ENCODE measurements at places on chromosomes 16 and 17. TPM values are rescaled to one million over a fixed set of nuclear protein-coding genes. Genes with fewer than 3 reads are reported as not detected.

GRCh38 chr17:28950752-28951427 is 428 bp downstream of the PHF12 start:
- no peaks in the 10 kb centered on the region for H3K27me3 ChIP-seq
- DNase-seq, result no peak
- H3K4me1 ChIP-seq, result peaks cover 22% of the 10 kb centered on the region
- peaks cover 14% of the 10 kb centered on the region for H3K36me3 ChIP-seq
- H3K4me3 ChIP-seq, result peak overlapping the region; percentile 92
- peak overlapping the region; percentile 89 for H3K27ac ChIP-seq

DNA sequence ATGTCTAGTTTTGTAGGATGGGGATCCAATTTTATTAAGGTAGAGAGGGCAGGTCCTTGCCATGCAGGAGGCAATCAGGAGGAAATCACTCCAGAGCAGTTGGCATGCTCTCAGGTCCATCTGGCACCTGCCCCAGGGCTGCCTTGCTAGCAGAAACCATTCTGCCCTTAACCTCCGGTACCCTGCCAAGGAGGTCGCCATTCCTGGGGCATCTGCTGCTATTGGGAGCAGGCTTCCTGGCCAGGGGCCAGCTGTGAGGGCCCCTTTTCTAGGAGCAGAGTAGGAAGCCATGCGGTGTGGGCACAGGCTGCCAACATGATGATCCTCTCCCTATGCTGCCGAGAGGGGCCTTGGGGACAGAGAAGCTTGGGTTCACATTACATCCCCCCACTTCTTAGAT is 47.6 kb upstream of the MGAT5B start:
- DNase-seq, result no peak
- H3K27ac ChIP-seq, result no peak overlapping the region
- H3K4me3 ChIP-seq, result no peak overlapping the region
- no peaks in the 10 kb centered on the region for H3K36me3 ChIP-seq
- no peaks in the 10 kb centered on the region for H3K27me3 ChIP-seq

- H3K4me3 ChIP-seq, result no peak overlapping the region
- H3K27ac ChIP-seq, result no peak overlapping the region
- no peaks in the 10 kb centered on the region for H3K27me3 ChIP-seq
- H3K4me1 ChIP-seq, result no peaks in the 10 kb centered on the region
Observed at GRCh38 chr17:82930043-82930923, 90.5 kb upstream of the ZNF750 start.

GRCh38 chr17:82781894-82782274 is 30.0 kb downstream of the TBCD start:
- H3K4me3 ChIP-seq, result no peak overlapping the region
- peak; percentile 87 for DNase-seq
- H3K27me3 ChIP-seq, result no peaks in the 10 kb centered on the region
- peaks cover 5% of the 10 kb centered on the region for H3K4me1 ChIP-seq
- 0 out of 2 replicates have a peak overlapping the region, but pooled peaks have one; percentile 8 for H3K27ac ChIP-seq
- peaks cover 34% of the 10 kb centered on the region for H3K36me3 ChIP-seq

DNA sequence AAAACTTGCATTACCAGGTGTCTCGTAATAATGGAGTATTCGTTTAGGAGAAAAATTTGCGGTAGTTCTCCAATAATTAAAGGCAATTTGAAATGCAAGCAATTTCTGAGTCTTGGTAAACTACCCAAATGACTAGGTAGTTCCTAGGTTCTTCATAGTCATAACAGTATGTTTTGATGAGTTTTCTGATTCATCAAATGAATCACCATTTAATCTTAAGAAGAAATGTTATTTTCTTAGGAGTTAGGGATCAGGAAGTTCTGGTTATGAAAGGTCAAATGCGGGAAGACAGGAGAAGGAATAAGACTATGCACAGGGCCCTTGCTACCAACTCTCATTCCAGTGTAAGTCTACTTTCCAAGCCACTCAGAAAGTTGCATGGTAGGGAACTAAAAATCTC is 221.5 kb upstream of the SOX9 start:
- no peak overlapping the region for H3K4me3 ChIP-seq
- no peak for DNase-seq
- H3K27me3 ChIP-seq, result no peaks in the 10 kb centered on the region
- H3K36me3 ChIP-seq, result no peaks in the 10 kb centered on the region
- H3K27ac ChIP-seq, result no peak overlapping the region

DNA sequence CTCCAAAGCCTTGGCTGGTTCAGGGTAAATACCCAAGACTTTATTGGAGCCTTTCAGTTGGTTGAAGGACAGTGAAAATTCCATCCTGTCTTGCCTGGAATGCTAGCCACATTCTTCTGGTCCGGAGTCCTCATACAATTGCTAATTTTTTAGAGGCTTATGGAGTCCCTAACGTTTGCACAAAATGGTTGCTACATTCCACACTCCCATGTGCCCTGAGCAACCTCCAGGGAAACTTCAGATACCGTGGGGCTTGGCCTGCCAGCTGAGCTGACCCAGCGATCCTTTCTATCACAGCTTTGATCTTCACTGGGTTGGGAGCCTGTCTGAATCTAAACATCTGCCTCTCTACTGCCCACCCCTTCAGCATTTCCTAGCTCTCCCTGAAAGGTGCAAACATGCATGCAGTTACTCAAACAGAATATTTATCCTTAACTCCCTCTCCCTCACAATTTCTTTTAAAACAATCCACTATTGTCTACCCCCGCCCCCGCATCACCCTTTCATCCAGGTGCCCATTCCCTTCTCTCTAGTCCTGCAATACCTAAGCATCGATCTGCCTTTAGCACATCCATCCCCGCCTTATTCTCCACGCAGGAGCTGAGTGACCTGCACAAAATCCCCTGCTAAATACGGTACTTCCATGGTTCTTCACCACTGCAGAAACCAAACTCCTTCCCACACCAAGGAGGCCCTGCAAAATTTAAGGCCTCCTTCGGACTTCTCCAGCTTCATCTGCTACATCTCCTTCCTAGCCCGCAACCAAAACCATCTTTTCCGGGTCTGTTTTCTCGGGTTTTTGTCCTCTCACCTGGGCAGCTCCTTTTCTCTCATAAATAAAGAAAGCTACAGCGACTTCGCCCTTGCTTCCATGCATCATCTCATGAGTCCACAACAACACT is 810 bp upstream of the GAN start:
- H3K4me1 ChIP-seq, result peaks cover 36% of the 10 kb centered on the region
- H3K27me3 ChIP-seq, result peaks cover 4% of the 10 kb centered on the region
- H3K4me3 ChIP-seq, result peak overlapping the region; percentile 98

DNA sequence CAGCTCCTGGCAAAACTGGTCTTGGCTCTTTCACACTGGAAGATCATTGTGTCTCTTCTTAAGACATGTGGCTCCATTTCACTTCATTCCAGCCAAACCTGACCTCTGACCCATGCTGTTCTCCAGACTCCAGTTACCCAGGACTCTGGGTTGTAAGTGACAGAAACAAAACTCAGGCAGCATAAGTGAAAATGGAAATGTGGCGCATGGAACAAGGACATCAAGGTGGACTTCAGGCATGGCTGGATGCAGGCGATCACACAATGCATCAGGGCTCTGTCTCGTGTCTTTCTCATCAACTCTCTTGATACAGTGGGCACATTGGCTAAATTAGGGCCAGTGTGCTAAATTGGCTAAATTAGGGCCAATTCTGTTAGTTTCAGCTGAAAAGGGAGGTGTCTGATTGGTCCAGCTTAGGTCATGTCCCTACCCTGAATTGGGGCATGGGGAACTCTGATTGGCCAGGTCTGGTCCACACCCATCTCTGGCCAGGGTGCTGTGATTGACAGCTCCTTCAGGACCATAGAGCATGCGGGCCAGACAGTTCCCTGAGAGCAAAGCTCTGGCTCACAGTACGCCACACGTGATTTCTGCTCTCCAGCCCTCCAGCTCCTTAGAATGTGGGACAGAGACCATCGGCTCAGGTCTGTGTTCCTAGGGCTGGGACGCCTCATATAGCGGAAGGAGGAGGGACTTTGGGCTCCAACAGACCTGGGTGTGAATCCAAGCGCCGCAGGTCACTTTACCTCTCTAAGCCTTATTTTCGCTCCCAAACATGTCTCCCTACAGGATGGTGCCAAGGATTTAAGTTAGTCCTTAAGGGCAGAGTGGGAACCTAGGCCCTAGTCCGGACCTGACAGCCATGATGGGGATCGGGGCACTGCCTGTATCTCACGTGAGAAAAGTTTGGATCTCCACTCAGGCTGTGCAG is 17.5 kb downstream of the SOCS1 start:
- no peak overlapping the region for H3K4me3 ChIP-seq
- DNase-seq, result no peak
- peaks cover 5% of the 10 kb centered on the region for H3K4me1 ChIP-seq
- H3K36me3 ChIP-seq, result no peaks in the 10 kb centered on the region
- no peaks in the 10 kb centered on the region for H3K27me3 ChIP-seq

DNA sequence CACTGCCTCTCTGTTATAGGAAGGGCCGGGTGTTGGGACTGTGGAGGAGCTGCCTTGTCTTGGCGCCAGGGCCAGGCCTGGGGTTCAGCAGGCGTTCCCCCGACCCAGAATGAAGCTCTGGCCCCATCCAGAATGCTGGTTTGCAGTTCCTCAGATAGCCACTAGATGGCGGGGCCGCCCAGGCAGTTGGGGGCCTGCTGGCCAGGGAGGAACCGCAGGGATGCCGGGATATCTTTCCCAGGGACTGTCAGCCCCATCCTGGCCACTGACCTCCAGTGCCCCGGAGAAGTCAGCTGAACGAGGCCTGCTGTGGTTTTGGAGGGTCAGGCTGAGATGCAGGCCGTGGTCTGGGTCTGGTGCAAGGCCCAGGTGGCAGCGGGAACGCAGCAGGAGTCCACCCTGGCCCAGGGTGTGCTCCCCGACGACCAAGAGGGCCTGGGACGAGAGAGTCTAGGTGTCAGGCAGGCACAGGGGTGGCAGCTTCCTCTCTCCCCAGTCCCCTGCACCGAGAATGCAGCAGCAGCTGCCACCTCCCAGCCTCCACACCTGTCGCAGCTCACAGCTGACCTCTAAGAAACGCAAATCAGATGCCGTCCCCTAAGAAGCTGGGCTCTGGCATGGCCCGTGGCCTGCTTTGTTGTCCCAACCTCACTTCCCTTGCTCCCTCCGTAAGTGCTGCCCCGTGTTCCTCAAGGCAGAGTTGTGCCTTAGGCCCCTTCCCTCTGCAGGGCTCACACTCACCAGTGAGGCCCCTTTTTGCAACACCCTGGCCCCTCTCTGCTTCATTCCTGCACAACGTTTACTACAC is 51.2 kb downstream of the RMI2 start:
- H3K4me3 ChIP-seq, result no peak overlapping the region
- no peaks in the 10 kb centered on the region for H3K36me3 ChIP-seq
- peak overlapping the region; percentile 41 for H3K27ac ChIP-seq
- DNase-seq, result peak; percentile 93
- H3K27me3 ChIP-seq, result no peaks in the 10 kb centered on the region

DNA sequence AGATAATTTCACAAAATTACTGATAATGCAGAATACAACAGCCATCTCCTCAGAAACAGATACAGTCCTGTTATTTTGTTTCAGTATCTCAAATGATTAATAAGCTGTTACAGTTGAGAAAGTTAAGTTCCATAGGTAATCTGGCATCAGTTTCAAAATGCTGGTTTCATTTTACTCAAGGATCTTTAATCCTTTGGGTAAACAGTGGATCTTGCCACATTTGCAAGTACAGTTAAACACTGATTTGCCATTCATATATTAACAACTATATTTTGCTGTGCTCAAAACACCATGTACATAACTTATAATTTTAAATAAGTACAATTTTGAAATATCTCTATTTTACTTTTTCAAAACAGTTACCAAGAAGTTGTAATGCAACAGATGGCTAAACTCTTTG is 31.2 kb downstream of the RPGRIP1L start:
- H3K4me1 ChIP-seq, result 0 out of 2 replicates have a peak, but pooled peaks cover 3% of the 10 kb centered on the region
- no peak for DNase-seq
- no peaks in the 10 kb centered on the region for H3K27me3 ChIP-seq
- H3K36me3 ChIP-seq, result no peaks in the 10 kb centered on the region

GRCh38 chr17:59767176-59767575 is 59.7 kb downstream of the VMP1 start:
- H3K27me3 ChIP-seq, result no peaks in the 10 kb centered on the region
- DNase-seq, result no peak
- H3K4me3 ChIP-seq, result no peak overlapping the region
- peaks cover 7% of the 10 kb centered on the region for H3K4me1 ChIP-seq
- H3K27ac ChIP-seq, result no peak overlapping the region

DNA sequence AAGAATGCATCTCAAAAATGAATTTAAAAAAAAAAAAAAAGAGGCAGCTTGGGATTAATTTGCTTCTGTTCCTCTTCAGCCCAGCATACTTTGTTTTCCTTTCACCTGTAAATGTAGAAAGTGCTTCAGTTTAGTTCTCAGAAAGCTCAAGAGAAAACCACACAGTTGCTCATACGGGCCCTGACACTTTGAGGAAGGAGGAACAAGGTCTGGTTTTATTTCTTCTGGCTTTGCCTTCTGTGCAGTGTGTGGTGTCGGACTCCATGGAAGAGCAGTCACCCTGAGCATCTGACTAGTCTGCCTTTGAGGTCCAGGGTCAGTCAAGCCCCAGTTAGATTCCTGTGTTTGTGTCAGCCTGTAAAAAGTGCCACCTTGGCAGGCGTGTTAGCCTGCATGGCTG is 27.6 kb downstream of the NMT1 start:
- 0 out of 2 replicates have a peak overlapping the region, but pooled peaks have one; percentile 29 for H3K27ac ChIP-seq
- peaks cover 7% of the 10 kb centered on the region for H3K4me1 ChIP-seq
- H3K4me3 ChIP-seq, result no peak overlapping the region
- H3K36me3 ChIP-seq, result peaks cover 70% of the 10 kb centered on the region

DNA sequence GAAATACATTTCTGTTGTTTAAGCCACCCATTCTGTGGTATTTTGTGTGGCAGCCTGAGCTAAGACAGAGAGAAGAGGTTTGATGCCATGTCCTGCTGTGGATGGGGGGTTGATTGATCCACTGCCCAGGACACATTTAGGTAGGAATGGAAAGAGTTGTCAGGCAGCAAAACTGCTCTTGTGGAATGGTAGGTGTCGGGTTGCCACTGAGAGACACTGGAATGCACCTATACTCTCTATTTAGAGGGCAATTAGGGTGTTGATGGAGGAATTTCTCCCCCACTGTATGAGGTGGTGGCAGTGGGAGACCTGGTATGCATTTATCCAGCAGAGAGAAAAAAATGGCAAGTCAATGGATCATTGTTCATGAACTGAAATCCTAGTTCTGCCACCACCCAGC is 30.9 kb downstream of the CBLN1 start:
- no peak overlapping the region for H3K27ac ChIP-seq
- DNase-seq, result no peak
- no peaks in the 10 kb centered on the region for H3K27me3 ChIP-seq
- H3K4me1 ChIP-seq, result peaks cover 30% of the 10 kb centered on the region
- H3K4me3 ChIP-seq, result no peak overlapping the region

VPS25 gene
- total RNA-seq, result 101 TPM

CTNS gene
- 11.8 TPM for total RNA-seq

IGFBP4 gene
- 162 TPM for total RNA-seq

HES7 gene
- 3.9 TPM for total RNA-seq

MT1G gene
- 333 TPM for total RNA-seq

CD68 gene
- 0.72 TPM for total RNA-seq
